Inflammatory macrophage treated with lipopolysaccharide for 4 hours (primary cell): ENCODE measurements at places on chromosomes 7 and 10.

GRCh38 chr7:55622241-55622640 lies 49.9 kb upstream of the VOPP1 start:
- no peak for DNase-seq

GRCh38 chr10:100874702-100875483 lies 37.9 kb upstream of the SLF2 start:
- no peak for DNase-seq

DNA sequence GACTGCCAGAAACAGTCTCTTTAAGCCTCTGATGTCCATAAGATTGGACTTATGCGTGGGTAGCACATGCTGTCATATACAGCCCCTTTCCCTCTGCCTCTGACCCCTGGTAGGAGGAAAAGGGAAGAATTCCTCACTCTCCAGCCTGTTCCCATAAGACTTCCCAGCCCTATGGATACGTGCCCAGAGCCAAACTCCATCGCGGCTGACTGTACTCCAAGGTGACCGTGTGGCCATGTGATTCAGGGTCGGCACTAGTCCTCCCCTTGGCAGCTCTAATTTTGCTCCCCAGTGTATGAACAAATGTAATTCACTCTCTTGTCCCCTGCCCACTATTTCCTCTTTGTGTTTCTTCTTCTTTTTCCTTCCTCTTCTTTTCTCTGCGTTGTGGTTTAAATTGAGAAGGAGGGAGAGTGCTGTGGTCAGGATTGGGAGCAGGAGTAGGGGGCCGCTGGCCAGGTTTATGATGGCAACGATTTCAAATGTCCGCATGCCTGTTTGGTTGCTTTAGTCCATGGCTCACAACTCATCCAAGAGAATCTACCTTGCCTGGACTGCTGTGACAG lies 43.8 kb downstream of the PRLHR start:
- peak; percentile 32 for DNase-seq

- DNase-seq, result no peak
Measured at GRCh38 chr7:44104860-44105771, 971 bp downstream of the AEBP1 start.

DNA sequence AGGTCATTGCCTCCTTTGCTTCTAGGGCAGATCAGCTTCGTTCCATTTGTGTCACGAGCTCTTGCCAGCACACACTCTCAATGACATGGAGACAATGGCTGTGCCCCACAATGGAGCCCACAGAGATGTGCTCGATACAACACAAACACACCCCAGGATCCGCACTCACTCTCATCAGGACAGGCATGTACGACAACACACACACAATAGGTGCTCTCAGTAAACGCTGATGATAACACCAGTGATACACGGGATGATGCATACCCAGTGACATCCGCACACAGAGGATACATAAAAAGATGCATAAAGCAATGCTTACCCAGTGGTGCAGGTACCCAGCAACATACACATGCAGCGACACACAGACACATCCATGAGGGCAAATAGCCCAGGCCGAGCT lies 61.2 kb upstream of the LBX1 start:
- no peak for DNase-seq

DNA sequence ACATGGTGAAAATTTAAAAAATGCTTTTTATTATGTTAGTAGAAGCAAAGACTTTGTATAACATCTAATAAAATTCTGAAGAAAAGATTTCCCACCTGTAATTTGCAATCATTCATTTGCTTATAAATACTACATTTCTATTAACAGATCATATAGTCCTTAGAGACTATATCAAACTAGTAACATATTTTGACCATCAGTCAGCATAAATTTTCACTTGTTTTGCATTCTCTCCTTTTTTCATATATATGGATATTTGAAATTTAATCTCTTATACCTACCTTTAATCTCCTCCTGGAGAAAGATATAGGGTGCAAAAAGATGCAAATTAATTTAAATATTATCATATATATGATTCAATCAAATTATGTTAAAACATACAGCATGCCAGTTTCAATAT lies 16.9 kb upstream of the TAS2R16 start:
- DNase-seq, result no peak

GRCh38 chr7:137331378-137331777 lies 12.2 kb downstream of the PTN start:
- no peak for DNase-seq

DNA sequence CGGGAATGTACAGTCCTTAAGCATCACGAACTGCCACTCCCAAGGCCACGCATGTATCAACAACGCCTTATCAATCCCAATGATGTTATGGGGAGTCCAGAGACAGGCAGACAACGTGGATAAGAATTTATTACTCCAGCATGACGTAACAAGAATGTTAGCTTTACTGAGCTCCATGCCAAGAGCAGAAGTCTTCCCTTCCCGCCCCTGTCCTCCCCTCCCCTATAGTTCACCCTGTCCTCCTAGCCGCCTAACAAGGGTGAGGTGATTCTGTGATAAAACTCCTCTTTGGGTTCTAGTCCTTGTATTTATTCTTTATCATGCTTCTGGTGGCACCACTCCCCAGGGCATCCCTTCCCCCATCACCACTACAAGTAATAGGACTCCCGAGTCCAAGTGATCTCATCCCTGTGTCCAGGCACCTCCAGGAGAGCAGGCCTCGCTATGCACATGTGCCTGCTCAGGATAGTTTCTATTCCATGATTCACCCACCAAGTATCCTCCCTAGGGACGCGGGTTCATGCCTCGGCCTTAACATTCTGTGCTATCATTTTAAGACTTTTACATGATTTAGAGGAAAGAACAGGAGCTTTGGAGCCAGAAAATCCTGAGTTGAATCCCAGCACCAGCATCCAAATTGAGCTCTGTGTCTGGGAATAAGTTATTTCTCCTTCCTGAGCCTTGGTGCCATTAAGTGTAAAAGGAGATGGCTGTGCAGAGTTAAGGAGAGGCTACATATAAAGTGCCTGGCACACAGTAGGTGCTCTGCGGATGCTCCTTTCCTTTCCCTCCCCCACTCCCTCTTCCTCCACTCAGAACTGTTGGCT lies 15.4 kb downstream of the GSDME start:
- DNase-seq, result no peak

DNA sequence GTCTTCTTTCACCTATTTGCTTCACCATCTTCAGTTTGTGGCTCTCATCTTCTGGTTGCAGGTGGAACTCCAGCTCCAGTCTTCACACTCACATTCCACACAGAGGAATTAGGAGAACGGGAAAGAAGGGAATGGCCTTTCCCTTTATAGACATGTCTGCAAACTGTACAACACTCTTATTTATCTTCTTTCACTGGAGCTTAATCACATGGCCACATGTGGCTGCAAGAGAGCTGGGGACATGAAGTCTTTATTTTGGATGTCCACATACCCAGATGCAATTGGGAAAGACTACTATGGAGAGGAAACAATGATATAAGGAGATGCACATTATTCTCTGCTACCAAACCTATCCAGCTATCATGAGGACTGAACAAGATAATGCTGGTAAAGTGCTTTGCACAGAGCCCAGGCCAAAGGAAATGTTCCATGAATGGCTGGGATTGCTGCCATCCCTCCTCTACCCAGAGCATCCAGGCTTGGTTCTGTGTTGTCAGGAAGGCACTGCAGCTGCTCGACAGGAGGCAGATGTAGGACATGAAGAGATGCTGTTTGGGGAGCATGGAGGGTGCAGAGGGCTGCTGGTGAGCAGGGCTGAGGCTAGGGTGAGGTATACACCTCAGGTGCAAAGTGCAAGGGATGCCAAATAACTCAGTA lies 183.8 kb upstream of the TBX20 start:
- no peak for DNase-seq

DNA sequence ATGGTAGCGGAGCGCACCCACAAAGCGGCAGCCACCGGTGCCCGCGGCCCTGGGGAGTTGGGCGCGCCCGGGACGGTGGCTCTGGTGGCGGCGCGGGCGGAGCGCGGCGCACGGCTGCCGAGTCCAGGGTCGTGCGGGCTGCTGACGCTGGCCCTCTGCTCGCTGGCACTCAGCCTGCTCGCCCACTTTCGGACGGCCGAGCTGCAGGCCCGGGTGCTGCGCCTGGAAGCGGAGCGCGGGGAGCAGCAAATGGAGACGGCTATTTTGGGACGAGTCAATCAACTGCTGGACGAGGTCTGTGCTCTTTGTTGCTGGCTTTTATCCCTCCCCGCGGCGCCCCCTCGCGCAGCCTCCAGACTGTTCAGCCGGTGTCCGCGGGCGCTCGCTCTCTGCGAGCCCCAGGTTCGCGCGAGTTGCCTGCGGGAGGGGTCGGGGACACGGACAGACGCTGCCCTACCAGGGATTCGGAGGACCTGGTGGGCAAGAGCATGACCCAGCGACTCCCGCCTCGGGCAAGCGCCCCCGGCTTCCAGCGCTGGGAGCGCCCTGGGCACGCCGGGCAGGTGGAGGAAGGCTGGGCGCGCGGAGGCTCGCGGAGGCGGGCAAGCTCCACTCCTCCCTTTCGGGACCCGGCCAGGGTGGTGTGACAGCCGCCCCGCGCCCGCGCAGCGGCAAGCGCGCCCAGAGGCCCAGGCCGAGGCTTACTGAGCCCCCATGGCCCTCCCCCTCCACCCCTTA lies 887 bp downstream of the COL13A1 start:
- DNase-seq, result no peak
